ENCODE measurements at places on chromosomes 12 and 14. TPM values are rescaled to one million over a fixed set of nuclear protein-coding genes. Genes with fewer than 3 reads are reported as not detected.

Gene SCFD1
- total RNA-seq, result 25.6 TPM

Gene BRF1
- 18.3 TPM for total RNA-seq

Gene AGAP2
- 0.25 TPM for total RNA-seq

Gene PIK3C2G
- not detected for total RNA-seq

Gene ITGB7
- total RNA-seq, result 0.89 TPM

Gene RASAL1
- total RNA-seq, result 4.9 TPM

Gene PRH2
- not detected for total RNA-seq

Gene SLC38A4
- total RNA-seq, result 1.3 TPM
